ENCODE measurements at places on chromosomes 12 and 14.

- no peak for DNase-seq
These were observed 2.5 kb upstream of the LRRK2 start for GRCh38 chr12:40222247-40222646.

DNA sequence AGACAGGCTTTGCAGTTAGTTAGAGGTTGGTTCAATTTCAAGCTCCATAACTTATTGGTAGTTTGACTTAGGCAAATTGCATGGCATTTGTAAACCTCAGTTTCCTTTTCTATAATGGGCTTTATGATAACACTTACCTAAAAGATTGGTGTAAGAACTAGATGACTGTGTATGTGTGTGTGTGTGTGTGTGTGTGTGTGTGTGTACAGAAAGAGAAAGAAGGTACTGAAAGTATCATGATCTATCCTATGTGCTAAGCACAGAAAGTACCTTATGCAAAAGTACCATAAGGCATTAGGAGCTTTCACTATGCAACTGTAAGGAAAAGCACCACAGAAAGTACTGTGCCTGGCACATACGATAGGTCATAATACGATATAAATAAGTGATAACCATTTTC lies 304.3 kb upstream of the KITLG start:
- DNase-seq: no peak

- no peak for DNase-seq
These were observed 50.9 kb downstream of the CHST11 start for GRCh38 chr12:104507672-104508071.

DNA sequence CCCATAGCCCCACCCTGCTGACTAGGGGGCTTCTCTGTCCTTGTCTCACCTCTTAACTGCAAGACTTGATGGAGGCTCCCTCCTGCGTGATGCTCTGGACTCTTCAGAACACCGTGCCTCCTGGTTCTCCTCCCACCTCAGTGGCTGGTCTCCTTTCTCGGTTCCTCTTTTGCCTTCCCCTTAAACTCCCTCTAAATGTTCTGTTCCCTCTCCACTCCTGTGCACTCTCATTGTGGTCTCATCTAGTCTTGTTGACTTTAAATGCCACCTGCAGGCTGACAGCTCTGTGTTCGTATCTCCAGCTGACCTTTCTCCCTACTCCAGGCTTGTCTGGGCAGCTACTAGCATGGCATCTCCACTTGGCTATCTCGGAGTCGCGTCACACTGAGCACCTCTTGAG lies 28.3 kb downstream of the DYNC1H1 start:
- DNase-seq: no peak

DNA sequence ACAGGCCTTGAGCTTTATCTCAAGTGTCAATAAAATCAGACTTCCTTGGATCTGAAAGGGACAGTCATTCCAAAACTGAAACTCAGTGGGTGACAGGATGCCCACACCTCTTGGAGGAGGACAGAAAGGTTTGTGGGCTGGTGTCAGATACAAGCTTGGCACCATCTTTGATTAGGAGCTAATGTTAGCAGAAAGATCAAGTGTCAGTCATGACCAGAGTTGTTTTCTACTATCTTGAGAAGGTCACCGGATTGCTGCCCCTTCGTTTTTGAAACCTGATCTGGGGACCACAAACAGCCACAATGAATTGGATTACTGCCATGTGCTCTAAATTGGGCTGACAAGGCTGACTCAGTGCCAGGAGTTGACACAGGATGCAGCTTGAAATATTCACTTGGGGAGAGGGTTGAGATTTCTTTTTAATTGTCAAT lies 88.3 kb downstream of the OTOGL start:
- no peak for DNase-seq

GRCh38 chr12:130632642-130633041 lies 83.5 kb downstream of the RIMBP2 start:
- peak; percentile 57 for DNase-seq

DNA sequence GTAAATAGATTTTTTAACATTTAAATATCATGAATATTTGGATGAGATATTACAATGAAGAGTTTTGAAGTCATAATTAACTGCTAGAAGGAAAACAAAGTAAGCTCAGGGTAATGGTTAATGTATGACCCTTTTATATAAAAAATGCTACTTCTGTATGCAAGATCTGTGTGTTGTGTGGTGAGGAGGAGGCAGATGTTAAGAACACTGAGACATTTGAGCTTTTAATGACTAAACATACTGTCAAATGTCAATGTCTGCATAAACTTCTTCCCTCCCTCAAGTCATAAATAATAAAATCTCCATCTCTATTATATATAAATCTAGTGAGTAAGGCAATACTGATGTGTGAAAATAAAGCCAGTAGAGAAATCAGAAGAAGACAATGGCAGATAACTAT lies 1.4 kb downstream of the TPH2 start:
- DNase-seq: no peak

DNA sequence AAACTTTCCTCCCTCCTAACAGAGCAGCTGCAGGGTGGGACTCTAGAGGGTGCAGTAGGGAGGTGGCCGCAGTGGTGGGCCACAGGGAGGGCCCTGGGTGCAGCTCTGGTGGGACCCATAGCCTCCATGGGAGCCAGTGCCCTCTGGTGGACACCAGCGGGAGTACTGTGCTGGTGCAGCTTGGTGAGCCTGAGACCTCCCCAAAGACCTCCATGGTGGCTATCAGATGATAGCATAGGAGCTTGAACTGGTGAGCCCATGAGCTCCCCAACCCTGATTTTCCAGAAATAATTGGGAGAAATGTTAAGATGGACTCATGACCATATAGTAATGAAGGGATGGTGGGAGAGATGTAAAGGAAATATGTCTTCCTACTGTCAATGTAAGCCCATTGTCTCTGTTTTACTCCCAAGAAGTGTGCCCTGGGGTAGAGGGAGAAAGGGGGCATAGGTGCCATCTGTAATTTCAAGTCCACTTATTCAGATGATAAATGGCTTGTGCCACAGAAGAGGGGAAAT lies 98.7 kb downstream of the GAS2L3 start:
- no peak for DNase-seq

GRCh38 chr12:47838286-47838931 lies 18.7 kb upstream of the HDAC7 start:
- no peak for DNase-seq

- no peak for DNase-seq
These were observed 133.1 kb downstream of the CACNA1C start for GRCh38 chr12:2185751-2186341.

GRCh38 chr14:54577494-54577893 lies 10.6 kb downstream of the SAMD4A start:
- no peak for DNase-seq

DNA sequence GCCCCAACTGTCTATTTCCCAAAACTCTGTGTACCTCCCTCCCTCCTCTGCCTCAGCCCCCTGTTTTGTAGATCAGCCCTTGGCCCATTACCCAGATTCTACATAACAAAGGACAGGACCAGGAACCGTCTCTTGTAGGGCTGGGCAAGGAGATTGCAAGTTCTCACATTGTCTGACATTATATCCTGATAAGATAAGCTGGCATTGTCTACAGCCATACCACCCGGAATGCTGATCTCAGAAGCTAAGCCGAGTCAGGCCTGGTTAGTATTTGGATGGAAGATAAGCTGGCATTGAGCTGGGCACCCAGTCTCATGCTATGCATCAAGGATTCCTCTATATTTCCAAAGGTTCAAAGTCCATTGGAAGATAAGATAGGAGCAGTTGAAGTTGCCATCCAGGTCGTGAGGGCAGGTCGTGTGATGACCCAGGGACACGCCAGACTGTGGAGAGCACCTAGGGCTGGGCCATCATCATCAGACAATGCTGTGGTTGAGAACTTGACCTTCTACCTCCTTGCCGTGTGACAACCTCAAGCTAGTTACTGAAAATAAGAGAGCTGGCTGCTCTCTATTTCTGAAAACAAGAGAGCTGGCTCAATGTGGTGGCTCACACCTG lies 29.5 kb downstream of the PHETA1 start:
- no peak for DNase-seq

- no peak for DNase-seq
These were observed 222.1 kb downstream of the NUAK1 start for GRCh38 chr12:105916760-105917039.

DNA sequence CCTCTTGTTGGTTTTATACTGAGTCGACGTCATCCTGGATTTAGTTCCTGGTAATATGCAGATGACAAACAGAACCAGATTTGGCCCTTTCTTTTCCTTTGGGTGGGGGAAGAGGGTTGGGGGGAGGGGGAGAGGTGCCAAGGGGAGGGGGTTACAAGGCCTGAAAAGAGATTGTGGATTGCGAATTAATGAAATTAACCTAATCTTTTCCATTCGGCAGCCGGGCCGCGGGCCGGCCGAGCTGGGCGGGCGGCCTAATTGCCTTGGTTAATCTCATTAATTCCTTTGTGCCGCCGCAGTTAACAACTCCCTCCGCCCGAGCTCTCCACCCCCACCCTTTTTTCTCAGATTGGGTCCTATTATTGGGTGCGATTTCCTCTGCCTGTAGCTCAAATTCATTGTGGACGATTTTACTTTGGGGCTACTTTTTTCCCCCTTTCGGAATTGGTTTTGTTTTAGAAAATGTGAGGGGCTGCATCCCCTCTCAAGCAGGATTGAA lies 387 bp upstream of the GSC start:
- peak; percentile 15 for DNase-seq

- no peak for DNase-seq
These were observed 41.9 kb upstream of the PAWR start for GRCh38 chr12:79732638-79733037.

DNA sequence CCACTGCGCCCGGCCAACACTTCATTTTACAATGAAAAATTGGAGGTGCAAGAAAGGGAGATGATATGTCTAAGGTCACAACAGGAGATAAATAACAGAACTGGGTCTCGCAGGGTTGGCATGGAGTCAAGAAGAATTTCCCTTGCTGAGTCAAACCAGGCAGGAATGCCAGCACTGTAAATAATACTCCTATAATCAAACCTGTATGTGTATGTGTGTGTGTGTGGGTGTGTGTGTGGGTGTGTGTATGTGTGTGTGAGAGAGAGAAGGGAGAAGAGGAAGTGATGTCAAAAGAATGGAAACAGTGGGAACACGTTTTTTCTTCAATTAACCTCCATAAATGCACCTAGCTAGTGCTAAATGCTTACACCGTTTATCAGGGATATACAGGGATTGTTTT lies 70.4 kb downstream of the TMEM116 start:
- DNase-seq: no peak

DNA sequence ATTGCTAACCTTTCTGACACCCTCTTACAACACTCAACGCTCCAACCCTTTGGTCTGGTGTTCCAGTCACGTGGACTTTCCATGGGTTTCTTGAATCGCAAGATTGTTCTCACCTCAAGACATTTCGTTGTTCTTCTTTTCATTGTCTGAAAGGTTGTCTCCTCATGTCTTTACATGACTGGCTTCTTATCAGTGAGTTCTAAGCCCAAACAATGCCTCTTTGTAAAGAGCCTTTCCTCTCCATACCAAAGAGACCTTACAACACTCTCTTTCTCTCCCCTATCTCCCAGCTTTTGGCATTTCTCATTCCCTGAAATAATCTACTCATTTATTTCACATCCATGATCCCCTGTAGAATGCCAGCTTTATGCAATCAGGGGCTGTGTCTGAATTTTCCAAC lies 1144.8 kb downstream of the AACS start:
- no peak for DNase-seq

DNA sequence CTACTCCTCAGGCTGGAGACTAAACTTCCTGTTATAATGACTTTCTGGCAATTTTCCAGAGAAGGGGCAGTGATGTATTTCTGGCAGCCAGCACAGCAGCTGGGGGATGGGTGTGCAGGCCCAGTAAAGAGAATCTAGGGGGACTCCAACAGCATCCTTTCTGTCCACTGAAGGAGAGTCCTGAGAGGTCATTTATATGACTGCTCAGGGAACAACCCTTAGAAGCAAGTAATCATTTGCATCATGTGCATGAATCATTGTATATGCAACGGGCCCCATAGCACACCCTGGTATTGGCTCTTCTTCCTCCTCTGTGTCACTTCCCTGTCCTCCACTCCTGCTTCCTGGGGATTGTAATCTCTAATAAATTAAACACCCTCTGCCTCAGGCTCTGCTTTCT lies 493.8 kb downstream of the RPS29 start:
- no peak for DNase-seq

DNA sequence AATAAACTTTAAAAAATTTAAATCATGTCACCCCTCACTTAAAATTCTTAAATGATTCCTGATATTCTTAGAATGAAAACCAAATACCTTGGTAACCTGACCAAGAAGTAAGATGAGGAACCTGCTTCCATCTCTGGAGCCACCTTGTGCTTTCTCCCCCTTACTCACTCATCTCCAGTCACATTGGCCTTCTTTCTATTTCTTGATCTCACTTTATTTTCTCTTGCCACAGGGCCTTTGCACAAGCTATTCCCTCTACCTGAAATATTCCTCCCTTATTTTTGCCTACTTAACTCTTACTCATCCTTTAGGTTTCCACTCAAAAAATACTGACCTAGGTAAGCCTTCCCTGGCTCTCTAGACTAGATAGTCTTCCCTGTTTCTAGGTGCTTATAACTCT lies 5.1 kb downstream of the ZCRB1 start:
- no peak for DNase-seq

DNA sequence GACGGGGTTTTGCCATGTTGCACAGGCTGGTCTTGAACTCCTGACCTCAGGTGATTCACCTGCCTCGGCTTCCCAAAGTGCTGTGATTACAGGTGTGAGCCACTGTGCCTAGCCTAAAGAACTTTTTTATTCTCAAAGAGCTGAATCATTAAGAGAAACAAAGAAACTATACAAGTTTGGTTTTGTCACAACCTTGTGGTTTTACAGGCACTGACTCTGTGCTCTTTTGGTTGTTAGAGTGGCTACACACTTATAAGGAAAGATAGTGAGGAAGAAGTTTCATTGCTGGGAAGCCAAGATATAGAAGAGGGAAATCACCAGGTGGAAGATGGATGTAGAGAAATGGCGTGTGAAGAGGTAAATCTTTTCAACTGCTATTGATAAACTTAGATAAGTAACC lies 10.1 kb upstream of the DNAH10 start:
- no peak for DNase-seq

- DNase-seq: no peak
These were observed 75.9 kb downstream of the NINJ2 start for GRCh38 chr12:587132-588023.

DNA sequence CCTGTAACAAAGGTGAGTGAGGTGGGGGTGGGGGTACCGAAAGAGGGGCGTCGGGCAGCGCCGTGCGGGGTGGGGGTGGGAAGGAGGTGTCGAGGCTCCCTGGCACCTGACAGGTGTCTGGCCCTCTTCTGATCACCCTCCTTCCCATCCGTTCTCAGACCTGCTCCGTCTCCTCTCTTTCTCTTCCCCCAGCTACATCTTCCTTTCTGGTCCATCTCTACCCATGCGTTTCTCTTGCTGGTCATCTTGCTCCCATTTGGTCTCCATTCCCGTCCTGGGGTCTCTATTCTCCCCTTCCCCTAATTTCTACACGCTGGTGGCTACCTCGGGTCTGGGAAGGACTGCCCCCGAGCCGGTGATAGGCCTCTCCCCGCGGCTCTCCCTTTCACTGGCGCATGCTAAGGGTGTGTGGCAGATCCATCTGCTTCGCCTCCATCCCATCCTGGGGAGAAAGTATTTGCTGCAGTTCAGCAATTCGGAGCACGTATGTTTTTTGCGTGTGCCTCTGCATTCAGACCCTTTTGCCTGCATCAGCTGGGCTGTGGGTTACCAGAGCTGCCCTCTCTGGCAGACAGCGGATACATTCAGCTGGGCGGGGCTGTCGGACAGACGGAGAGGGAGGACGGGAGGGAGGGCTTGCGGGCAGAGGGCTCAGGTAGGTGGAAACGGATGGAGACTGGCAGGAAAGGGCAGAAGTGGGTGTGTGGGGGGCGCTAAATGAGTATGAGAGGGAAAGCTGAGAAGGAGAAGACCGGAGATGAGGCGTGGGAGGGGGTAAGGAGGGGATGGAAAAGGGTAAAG lies 730 bp downstream of the CLSTN3 start:
- DNase-seq: peak; percentile 91

- DNase-seq: no peak
These were observed 216.2 kb downstream of the DUSP6 start for GRCh38 chr12:89135976-89136634.

Data from kidney (tissue), 22 donors.